A549 treated with Hydrocortisone at 1 μM for 4 hours (cell line): ENCODE measurements at places on chromosomes 1 and 21. TPM values are rescaled to one million over a fixed set of nuclear protein-coding genes. Genes with fewer than 3 reads are reported as not detected.

KLHL17 gene
- total RNA-seq: 9.7 to 15.2 TPM (median 13.4 TPM) in 5 replicates

GBP7 gene
- not detected in 5 replicates for total RNA-seq

CHIA gene
- total RNA-seq: not detected in 5 replicates

XKR8 gene
- total RNA-seq: 4.6 to 6.0 TPM (median 4.9 TPM) in 5 replicates

TEX38 gene
- total RNA-seq: 0.16 TPM in 1 of 5 replicates, not detected in the others

GPR3 gene
- total RNA-seq: 1.3 to 1.8 TPM (median 1.7 TPM) in 5 replicates

PLA2G2D gene
- total RNA-seq: 0.03 TPM in 1 of 5 replicates, not detected in the others
